AML-193 (cell line): ENCODE measurements at places on chromosomes 5 and 9.
A peak's percentile ranks its signal among the peaks of the same experiment; 100 is the strongest.

DNA sequence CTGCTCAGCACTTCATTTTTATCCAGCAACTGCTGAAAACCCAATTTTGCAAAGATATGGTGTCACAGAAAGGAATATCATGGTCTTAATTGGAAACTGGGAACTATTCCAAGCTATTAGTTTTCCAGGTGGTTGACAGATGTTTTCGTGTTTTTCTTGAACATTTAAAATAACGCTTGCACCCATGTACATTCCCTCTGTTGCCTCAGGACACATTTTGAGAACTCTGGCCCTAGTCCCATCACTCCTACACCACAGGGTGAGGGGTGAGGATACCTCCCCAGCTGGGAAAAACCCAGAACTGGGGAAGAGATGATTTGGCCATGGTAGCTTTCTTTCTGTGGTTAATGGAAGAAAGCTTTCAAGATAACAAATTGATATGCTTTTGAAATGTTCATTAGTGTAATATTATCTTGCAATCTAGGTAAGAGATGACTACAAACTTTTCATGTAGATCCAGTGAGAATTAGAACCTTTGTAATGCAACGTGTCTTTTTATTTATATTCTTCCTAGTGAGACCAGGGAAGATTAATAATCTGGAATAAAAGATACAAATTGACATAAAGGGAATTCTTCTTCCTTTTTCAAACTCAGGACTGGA, 627.0 kb downstream of the RAB3C start:
- DNase-seq, result no peak

GRCh38 chr5:129400395-129400983, 59.6 kb upstream of the ADAMTS19 start:
- peak; percentile 20 for DNase-seq

- DNase-seq, result no peak
These were observed 28.8 kb downstream of the ASS1 start for GRCh38 chr9:130473566-130473965.

DNA sequence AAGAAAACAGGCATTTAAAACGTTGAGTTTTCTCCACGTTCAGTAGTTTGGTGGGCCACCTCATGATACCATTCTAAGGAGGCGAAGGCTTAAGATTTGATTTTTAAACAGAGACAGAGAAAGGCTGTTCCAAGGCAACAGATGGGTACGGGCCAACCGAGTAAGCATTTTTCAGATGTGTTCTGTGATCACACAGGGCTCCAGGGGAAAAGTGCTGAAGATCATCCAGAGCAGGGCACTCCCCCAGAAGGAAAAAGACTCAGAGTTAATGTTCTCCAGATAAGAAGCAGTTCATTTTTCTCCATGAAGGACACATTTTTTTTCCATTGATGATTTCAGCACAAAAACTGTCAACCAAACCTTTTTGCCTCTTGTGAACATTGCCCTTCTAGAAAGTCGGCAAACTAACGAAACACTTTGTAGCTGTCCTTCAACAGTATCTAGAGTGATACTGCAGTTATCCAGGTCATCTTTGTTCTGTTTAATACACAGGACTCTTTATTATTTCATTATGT, 138.7 kb downstream of the ALDH1A1 start:
- no peak for DNase-seq

DNA sequence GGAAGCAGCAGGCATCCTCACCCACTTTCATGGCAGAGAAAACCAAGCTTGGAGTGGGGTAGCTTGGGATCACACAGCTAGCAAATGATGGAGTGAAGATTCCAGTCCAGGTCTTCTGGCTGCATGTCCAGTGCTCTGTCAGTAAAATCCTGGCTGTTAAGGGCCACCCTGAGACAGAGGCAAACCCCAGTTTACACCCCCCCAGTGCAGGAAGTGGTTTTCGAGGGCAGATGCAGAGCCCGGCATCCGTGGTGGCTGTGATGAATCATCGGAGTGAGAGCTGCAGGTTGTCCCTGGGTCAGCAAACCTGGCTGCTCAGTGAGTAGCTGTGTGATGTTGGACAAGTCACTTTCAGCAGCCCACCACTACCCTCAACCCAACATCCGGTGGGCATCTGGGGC, 115.4 kb downstream of the RGS3 start:
- DNase-seq, result peak; percentile 87

- no peak for DNase-seq
These were observed 270.3 kb upstream of the EFNA5 start for GRCh38 chr5:107941036-107941435.

DNA sequence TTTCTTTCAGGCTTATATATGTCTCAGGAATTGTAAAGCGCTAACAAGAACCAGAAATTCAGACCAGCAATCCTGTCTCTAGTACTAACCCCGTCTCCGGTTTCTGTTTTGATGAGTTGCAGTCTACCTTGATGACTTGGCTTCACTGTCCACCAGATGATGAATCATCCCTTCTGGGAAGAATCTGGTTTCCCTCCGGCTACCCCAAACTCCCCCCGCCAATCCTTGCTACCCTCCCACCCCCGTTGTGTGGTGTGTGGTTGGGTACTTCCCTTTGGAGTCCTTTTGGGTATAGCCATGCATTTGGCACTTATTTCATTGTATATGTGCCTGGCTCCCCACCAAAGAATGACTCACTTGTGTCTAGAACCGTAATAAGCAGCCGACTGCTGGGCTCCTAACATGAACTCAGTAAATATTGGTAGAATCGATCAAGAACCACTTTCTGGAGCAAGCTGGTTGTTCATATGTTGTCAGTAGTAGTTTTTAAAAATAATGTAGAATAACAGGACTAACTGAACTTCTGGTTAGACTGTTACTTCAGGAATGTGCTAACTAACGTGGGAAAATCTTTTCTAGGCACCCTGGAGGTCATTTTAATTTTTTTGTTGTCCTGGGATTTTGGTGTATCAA, 8.3 kb upstream of the TGFBI start:
- peak; percentile 85 for DNase-seq

DNA sequence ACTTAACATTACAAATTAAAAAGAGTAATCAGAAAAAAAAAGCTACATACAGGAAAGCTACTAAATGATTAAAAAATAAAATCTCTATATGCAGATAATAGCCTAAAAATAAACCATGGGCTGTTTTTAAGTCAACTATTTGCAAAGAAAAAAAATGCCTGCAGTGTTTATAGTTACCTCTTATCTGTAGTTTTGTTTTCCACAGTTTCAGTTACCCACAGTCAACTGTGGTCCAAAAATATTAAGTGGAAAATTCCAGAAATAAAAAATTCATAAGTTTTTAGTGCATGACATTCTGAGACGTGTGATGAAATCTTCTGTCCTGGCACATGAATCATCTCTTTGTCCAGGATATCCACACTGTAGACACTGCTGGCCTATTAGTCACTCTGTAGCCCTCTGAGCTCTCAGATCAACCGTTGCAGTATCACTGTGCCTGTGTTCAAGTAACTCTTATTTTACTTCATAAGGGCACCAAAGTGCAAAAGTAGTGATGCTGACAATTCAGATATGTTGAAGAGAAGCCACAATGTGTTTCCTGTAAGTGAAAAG, 59.2 kb downstream of the PRELID2 start:
- no peak for DNase-seq

- no peak for DNase-seq
These were observed 18.4 kb downstream of the F2RL2 start for GRCh38 chr5:76604838-76605237.

- DNase-seq, result no peak
These were observed 9.6 kb downstream of the OR13C5 start for GRCh38 chr9:104589626-104590025.

- DNase-seq, result no peak
These were observed 109.8 kb downstream of the HMHB1 start for GRCh38 chr5:143921525-143922311.

DNA sequence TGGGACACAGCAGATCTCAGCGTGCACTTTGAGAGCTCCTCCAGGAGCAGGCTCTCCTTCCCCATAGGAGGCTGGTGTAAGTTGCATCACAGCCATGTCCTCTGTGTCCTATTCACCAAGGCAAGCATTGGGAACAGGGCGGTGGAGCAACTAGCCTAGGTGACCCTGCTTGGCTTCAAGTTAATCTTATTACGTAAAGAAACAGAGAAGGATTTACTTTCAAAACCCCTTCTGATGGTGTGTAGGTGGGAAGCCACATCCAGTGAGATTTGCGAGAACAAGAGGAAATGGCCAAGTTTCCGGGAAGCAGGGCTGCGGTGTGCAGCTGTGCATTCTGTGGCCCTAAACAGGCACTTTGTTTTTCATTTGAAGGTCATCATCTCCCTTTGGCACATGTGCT, 80.2 kb downstream of the TRIO start:
- no peak for DNase-seq

DNA sequence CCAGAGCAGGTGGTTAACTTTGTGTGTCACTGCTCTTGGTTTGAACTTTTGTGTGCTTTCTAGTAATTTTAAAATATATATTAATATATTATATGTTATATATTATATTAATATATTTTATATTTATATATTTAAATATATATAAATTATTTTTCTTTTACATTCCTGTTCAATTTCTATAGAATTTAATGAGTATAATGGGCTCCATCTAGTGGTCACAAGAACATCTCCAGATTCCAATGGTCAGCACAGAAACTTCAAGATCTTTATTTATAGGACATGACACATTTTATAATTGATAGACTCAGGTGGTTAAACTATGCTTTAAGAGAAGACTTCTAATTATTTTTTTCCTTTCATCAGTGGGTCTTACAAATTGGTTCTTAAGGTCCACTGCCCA, 39.1 kb downstream of the COL23A1 start:
- DNase-seq, result peak; percentile 75

- no peak for DNase-seq
These were observed 17.4 kb downstream of the AKNA start for GRCh38 chr9:114370251-114370967.

- DNase-seq, result no peak
These were observed 155.9 kb downstream of the SGCD start for GRCh38 chr5:156482818-156483217.

DNA sequence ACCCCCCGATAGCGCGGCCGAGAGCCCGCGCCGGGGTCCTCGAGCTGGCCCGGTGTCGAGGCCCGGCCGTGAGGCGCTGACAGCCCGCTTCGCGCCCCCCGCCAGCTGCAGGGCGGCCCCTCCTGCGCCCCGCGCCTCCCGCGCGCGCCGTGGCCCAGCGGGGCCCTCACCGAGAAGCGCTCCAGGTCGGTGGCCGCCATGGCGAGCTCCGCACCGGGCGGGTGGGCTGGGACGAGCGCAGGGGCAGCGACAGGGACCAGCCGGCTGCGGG, 166 bp downstream of the SEPTIN8 start:
- no peak for DNase-seq

DNA sequence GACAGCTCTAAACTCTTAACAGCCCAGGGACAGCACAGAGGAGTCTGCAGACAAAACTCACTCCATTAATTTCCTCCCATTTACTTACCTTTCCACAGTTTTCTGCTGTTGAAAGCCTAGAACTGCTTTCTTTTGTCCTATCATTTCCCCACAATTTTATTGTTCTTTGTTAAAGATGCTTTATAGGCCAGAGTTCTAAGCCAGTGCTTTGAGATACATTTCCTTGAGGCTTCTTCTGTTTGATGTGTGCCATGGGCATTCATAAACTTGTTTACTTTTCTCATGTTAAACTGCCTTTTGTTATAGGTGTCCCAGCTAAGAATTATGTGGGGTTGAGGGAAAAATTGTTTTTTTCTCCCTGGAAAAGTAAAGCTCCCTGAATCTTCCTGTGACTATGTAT, 25.9 kb upstream of the SUB1 start:
- no peak for DNase-seq

- no peak for DNase-seq
These were observed 310.1 kb downstream of the PLK2 start for GRCh38 chr5:58149746-58150145.

GRCh38 chr5:167951116-167951515, 340.3 kb upstream of the WWC1 start:
- DNase-seq, result no peak

DNA sequence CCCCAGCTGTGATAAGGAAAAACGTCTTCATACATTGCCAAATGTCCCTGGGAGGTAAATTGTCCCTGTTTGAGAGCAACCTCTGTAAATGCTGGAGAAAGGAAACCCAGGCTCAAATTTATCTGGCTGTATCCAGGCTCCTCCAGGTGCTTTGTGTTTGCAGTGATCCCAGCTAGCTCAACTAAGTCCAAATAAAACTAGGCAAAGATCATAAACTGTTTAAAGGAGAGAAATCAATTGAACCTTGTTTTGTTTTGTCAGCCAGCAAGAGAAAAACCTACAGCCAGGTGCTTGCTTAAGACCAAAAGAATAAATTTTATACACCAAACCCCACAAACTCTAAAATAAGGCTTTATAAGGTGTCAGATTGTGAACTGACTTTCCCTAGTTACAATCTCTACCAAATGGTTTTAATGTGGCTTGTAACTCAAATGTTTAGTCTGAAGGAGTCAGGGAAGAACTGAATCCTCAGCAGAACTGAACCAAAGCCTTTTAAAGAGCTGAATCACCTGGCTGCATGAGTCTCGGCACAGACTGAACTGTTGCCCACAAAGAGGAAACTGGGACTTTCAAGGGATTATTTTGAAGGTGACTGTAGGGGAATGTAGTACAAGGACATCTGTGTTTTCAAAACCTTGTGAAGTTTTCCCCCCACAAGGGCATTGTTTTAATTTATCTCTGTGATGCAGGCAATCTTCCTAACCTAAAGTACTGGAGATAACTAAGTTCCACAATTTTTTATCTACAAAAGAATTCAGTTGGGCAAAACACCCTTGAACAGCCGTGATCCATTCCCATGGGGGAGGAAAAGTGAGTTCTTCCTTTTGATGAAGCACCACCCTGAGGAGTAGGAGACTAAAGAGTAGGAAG, 201.7 kb upstream of the TARS1 start:
- no peak for DNase-seq

- DNase-seq, result no peak
These were observed 37.3 kb downstream of the RECK start for GRCh38 chr9:36074055-36074454.

GRCh38 chr9:14956208-14956607, 46.0 kb upstream of the FREM1 start:
- DNase-seq, result no peak

GRCh38 chr5:83281658-83282057, 189.9 kb upstream of the VCAN start:
- no peak for DNase-seq

DNA sequence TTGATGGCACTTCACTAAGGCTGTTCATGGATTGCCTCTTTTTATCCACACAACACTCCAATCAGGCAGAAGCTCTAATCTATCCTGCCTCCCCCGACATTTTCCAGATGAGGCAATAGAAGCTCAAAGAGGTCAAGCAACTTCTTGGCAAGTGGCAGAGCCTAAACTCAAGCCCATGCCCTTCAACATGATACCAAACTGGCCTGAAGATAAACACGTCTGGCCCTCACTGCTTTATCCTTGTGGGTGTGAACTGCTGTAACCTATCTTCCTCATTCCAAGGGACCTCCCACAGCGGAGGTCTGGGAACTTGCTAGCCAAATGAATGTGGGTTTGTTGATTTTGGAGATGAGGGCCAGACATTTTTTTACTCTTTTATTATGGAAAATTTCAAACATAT, 9.5 kb downstream of the SLC35A4 start:
- DNase-seq, result no peak

DNA sequence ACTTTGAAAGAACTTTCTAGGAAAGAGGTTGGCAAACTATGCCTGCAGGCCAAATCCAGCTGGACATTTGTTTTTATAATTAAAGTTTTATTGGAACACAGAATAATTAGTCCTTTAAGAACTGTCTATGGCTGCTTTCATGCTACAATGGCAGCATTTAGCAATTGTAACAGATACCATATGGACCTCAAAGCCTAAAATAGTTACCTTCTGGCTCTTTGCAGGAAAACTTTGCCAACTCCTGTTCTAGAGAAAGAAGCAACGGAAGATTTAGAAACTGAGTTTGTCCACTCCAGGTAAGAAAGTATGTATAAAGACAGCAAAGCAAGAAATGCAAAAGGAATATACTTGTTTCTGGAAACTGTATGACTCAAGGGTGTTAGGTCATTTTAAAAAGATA, 281.7 kb upstream of the TRPM3 start:
- no peak for DNase-seq
